ENCODE measurements at places on chromosomes 2 and 18.

DNA sequence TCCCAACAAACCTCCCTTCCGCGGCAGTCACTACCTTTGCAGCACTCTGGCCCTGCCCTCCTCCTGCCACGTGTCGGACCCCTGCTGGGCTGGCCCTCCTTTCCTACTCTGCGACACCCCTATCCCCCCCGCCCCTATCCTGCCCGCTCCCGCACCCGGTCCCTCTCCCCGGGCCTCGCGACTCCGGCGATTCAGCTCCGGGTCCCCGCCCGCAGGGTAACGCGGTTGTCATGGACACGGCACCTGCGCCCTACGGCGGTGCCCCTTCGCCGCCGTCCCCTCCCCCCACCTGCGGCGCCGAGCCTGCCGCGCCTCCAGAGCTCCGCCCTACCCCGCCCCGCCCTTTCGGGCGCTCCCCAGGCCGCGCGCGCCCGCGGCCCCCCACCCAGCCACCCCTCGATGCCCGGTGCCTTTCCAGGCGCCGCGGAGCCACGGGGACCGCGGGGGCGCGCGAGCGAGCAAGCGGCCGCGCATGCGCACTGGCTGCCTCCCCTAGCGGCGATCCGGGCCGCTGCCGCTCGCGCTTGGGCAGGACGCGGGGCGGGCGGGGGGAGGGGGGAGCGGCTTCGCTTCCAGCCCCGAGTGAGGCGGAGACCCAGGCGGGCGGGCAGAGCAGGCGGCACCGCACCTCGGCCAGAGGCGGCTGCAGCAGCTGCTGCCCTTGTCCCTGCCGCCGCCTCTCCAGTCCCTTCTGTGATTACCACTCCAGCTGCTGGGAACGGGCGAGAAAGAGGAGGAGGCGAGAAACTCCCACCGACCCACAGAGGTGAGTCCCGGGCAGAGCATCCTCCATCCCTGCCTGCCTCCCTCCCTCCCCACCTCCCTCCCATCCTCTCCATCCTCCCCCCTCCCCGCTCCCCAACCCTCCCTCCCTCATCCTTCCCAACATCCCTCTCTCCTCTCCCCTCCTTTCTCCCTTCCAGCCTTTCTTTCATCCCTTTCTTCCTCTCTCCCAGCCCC is at the start of gene CTNNA2:
Gene CTNNA2 (plus strand): TSS at position 610 of the 960 bp plus-strand sequence.
- no peak for DNase-seq

DNA sequence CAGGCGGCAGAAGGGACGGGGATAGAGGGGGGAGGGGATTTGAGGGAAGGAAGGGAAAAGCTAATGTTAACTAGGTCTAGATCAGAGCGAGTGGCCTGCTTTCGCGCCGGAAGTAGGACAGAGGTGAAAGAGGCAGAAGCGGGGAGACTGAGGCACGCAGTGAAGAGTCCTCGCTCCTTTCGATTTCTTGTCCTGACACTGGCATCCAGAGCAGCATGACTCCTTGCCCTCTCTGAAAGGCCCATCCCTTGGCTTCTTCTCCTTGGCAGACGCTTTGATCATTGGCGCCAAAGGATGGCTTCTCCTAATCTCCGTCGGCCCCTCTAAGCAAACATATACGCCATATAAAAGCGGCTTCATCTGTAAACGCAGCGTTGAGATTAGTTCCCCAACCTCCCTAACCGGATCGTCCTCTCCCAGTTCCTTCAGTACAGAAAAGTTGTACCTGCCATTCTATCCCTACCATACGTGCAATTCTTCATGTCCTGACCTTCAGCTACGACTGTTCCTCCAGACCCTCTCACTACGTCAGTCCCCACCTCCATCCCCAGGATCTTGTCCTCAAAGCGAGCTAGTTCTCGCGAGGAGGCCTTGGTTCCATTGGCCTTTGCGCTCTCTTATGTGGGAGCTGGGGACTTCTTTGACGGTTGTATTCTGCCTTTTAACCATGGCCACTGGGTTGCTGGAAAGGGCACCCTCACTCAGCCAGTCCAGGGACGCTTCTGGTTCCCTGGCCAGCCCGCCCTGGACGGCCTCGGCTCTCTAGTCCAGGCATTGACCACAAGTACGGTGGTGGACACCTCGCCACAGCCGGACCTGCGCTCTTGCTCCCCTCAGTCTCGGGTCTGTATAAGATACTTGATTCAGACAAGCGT is 857 bp upstream of the NEUROD1 start:
- DNase-seq = no peak

- DNase-seq = no peak
These were observed 30.3 kb downstream of the SULT1C4 start for GRCh38 chr2:108407864-108408729.

GRCh38 chr2:136376211-136376610 is 258.3 kb upstream of the CXCR4 start:
- DNase-seq = peak; percentile 31

DNA sequence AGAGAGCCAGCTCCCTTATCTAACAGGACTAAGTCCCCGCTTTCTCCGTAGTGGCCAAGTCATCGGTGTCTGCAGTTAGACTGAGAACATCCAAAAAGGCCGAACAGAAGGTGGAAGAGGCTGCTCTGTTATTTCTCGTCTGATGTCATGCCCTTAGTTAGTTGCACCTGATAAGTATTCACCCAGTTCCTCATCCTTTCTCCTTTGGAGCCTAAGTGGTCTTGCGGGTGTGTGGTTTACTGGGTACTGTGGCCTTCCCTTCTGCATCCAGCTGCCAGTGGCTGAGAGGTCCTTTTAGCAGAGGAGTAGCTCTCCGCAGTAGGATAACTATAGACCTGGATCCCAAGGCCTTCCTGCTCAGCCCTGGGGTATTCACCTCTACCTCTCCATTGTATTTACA is 211.6 kb downstream of the BCL2 start:
- DNase-seq = no peak

DNA sequence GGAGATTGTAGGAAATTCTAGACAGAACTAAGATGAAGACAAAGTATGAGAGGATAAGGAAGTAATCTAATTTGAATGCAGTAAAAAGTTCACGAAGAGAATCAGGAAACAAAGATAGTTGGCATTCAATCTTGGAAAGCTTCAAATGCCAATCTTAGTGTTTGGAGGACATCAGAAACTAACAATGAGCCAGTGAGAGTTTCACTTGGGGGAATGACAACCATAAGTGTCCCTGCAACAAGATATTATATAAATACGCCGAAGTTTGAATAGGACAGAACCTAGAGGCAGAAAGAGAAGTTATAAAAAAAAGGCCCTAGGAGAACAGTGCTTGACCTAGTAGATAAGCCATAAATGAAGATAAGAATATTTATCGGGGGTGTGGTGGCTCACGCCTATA is 11.1 kb downstream of the SNRPG start:
- DNase-seq = no peak

- no peak for DNase-seq
These were observed 66.4 kb downstream of the GALR1 start for GRCh38 chr18:77316008-77316407.

DNA sequence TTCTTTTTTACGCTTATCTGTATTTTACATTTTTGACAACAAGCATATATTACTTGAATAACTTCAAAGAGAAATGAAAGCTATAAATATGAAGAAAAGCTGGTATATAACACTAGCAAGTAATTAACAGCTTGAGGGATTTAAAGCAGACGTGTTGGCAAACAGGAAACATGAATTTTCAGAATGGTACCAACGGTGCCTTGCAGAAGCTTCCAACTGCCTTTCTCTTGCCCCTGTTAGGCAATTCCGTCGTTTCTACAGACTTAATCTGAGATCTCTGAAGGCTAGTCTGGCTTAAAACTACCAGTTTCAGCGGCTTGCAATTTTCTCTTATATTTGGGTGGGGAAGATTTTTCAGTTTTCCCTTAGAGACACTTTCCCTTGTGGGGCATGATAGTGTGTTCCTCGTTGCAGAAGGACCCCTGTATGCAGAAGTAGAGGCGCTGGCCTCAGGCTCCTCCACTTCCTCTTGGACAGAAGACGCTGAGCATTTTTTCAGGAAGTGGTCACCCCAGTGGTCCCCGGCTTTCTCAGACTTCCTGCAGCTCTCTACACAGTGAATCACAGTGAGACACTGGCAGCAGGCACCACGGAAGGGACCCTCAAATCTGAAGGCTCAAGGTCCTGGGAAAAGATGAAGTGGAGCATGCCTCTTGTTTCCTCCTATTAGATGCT is 56.2 kb upstream of the SLC16A14 start:
- no peak for DNase-seq

DNA sequence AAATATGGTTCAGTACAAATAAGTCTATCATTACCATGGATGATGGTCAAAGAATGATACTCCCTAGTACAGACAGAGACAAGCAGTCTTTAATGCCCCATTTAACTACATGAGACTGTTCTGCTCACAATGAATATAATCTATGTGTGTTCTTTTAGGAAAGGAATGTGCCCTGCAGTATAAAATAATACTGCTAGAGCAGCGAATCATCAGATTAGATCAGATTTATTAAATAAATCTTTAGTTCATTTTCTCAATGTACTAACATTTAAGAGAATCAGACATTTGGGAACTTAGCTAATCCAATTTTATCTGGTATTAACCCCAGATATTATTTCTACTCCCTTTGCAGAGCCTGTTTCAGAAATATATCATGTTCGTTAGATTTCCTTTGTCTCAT is 272.0 kb upstream of the GCFC2 start:
- no peak for DNase-seq

DNA sequence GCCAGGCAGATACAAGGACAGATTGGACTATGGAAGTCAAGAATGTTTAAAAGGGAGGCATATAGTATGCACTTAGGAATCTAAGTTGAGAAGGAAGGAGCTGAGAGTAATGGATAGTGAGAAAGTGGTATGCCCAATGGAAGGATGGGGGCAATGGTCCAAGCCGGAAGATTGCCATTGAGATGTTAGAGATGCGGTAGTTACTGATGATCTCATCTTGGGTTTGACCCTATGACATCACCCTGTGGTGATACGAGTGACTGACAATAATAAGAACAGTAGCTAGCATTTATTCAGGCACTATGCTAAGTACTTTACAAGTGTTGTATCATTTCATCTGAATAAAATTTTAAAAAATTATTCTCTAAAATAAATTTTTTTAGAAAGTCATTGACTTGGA is 38.5 kb upstream of the ACMSD start:
- DNase-seq = no peak

DNA sequence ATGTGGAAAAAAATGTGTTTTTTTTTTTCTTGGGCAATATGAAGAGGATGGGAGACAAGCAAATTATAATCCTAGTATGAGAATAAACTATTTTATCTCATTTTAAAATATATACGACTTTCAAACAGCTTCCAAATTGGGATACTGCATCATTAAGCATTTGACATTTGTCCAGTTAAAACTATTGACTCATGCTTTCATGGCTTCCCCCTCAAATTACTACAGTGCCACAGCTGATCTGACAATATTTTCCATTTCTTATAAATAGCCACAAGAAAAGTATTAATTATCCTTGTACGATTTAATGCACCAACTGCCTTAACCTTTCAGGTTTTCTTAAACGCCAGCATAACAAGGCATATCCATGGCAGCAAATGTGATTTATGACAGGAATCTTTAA is 1134.8 kb upstream of the ZEB2 start:
- DNase-seq = no peak

DNA sequence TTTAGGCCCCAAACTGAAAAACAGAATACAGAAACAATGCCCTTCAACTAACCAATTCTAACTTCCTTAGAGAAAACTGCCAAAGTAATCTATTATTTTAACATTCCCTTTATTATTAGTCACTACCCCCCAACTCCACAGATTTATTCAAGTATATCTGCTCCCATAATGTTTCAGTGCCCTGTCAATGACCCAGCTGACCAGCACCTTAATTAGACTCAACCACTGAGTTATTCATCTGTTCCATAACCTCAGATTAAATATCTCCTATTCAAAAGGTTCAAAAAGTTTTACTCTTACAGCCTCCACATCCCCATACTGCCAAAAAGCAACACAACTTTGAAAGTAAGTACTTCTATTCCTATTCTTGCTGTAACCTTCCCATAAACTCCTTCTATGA is 202.4 kb downstream of the EXOC6B start:
- DNase-seq = no peak

DNA sequence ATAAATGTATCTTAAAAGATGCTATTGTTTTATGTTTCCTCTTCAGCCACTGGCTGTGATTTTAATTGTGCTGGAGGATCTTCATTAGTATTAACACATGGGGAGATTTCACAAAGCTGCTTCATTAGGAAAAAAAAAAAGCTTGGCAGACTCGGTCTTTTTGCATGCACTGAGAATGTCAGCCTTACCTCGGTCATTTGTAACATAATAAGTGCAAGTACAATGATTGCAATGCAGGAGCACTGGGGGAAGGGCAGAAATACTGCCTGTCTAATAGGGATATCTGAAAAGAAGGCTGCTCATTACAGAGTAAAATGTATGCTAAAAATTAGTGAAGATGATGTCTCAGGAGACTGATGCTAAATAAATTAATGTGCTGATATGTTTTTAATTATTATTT is 1.3 kb upstream of the BAZ2B start:
- DNase-seq = no peak

DNA sequence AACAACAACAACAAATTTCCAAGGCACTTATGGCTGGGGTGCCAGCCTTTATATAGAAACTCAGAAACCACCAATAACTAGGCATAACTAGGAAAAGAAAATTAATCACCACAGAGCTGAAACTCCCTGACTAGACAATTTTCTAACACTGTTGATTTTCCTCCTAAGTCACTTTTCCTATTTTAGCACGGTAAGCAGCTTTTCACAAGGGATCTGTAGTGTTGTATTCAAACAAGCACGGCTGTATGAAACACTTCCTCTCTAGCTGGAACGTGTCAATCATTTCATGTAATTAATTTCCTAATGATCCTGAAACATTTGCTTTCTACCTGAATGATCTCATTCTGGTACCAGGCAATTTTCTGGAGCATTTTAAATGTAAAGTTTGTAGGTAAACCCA is 645.0 kb downstream of the IRS1 start:
- no peak for DNase-seq

GRCh38 chr2:144128130-144128746 is 391.7 kb downstream of the ZEB2 start:
- DNase-seq = no peak

DNA sequence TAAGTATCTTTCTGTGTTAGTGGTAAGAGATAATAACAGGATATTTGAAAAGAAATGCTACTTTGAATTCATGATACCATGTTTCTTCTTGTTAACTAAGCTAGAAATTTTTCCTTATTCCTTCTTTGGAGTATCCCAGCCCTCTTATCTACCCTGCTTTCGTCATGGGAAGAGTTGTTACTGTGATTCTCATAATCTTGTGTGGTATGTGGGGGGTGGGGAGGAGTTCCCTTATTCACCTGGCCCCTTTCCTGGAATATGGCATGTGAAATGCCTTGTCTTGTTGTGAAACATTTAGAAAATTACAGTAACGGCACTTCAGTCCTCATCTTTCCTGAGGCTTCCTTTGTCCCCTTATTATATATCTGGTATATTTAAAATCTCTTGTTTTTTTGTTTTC is 129.9 kb downstream of the NCOA1 start:
- DNase-seq = no peak

DNA sequence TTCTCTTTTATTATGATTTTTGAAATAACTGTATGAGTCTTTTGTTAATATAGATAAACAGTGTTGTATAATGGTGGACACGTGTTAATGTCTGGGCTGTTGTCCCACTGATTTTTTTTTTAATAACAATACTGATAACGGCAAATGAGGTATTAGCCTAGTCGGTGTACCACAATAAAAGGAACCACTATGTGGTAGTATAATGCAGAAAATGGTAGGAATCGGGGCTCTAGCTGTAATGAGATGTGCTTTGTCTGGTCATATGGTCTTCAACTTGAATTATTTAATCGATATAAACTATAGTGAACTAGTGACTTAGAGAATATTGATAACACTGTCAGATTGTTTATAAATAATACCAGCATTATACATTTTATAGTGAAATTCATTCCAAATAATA is 517.9 kb upstream of the SPHKAP start:
- no peak for DNase-seq

Measured in CD4-positive, alpha-beta T cell treated with Interleukin-6 for 4 hours (primary cell).